ENCODE measurements at places on chromosomes 2 and 18. TPM values are rescaled to one million over a fixed set of nuclear protein-coding genes. Genes with fewer than 3 reads are reported as not detected.
A peak's percentile ranks its signal among the peaks of the same experiment; 100 is the strongest.

- DNase-seq = no peak
These were observed 81.1 kb upstream of the CD302 start for GRCh38 chr2:159879051-159879604.

DNA sequence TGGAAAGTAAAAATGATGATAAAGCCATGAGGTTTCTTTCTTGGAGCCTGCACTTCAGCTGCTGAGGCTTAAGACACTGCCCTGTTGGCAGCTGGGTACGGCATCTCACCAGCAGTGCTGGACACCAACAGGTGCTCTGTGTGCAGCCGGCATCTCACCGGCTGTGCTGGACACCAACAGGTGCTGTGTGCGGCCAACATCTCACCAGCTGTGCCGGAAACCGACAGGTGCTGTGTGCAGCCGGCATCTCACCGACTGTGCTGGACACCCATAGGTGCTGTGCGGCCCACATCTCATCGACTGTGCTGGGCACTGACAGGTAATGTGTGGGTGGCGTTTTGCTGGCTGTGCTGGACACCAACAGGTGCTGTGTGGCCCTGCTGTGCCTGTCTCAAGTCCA is 190.8 kb downstream of the TMEM18 start:
- DNase-seq = no peak

DNA sequence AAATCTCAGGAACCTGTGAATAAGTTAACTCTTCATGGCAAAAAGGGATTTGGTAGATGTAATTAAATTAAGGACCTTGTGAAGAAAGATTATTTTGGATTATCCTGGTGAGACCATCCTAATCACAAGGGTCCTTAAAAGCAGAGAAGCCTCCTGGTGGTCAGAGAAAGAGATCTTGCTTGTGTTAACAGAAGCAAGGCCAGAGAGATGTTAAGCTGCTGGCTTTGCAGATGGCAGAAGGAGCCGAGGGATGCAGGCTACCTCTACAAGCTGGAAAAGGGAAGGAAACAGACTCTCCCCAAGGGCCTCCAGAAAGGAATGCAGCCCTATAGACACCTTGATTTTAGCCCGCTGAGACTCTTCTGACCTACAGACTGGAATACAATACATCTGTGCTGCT is 197.0 kb downstream of the STK39 start:
- no peak for DNase-seq

GRCh38 chr2:181178823-181179412 is 198.5 kb downstream of the UBE2E3 start:
- DNase-seq = no peak

DNA sequence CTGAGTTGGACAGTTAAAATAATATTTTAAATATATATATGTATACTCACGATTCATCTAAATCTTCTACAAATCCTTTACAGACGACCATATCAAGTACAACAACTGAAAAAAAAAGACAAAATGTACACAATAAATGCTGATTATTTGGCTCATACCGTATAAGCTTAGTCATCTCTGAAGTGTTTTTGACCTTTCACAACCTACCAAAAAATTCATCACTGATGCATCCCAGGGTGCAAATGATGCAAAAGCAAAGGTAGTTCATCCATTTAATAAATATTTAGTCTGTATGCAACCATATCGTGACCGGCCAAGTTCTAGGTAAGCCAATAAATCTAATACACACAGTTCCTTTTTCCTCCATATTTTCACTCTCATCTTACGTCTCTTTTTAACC is 1.1 kb downstream of the TMX3 start:
- no peak for DNase-seq

GRCh38 chr2:143545949-143546255 is 416.7 kb downstream of the ARHGAP15 start:
- DNase-seq = peak; percentile 69

The IL18RAP gene
- polyA plus RNA-seq = 0.52 TPM

The RASGRP3 gene
- polyA plus RNA-seq = 25.1 TPM

The CFAP221 gene
- polyA plus RNA-seq = not detected

DNA sequence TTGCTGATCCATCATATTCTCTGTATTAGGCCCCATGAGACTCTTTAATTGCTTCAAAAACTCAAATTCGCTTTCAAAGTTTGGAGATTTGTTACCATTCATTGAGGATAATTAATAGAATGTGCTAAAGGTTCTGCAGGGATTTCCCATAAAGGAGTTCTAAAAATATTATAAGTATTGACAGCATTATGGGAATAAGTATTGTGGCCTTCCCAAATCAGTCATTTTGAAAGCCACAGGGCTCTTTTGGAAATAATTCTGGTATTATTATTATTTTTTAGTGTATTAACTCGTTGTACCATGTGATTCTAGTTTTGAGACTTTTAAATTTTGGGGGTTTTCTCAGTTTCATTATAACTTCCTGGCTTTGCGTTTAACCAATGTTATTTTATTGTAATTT is 37.1 kb downstream of the LCLAT1 start:
- no peak for DNase-seq

The IMPACT gene
- 52.8 TPM for polyA plus RNA-seq

- no peak for DNase-seq
These were observed 2.7 kb downstream of the RASGRP3 start for GRCh38 chr2:33478968-33479731.

DNA sequence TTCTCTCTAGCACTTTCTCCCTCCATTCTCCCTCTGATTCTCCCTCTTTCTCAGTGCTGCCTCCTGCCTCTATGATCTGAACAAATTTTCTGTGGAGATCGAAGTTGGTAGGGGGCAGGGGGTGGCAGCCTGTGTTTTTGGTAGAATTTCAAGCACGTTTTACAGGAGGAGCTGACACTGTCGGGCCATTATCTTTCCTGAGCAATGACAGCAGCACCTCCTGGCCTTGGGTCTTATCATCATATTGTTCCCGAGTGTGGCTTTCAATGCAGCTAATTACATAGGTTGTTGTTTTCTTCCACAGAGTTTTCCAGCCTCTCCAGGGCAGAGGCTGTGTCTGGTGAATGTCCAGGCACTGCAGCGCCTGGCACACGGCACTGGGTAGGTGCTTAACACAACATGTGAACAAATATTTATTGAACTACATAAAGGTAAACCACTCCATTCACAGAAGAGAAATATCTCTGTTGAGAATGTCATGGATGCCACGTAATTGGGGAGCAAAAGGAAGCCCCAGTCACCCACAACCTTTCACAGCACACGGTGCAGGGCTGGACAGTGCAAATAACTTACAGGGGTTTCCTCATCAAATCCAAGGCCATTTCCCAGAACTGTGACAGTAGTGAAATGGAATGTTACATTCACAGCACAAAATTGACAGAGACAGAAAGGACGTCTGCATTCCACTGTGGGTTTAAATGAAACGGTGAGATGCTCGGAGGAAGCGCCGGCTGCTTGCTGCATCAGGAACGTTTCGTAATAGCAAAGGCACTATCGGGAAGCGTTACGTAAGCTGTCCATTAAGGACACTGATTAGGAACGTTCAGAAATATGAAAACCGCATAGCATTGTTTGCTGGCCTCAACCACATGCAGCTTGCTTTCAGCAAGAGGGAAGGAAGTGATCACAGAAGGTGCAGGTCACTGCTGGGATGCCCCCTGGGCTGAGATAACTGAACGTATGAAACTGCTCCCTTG is 6.5 kb upstream of the KCNG2 start:
- peak; percentile 35 for DNase-seq

DNA sequence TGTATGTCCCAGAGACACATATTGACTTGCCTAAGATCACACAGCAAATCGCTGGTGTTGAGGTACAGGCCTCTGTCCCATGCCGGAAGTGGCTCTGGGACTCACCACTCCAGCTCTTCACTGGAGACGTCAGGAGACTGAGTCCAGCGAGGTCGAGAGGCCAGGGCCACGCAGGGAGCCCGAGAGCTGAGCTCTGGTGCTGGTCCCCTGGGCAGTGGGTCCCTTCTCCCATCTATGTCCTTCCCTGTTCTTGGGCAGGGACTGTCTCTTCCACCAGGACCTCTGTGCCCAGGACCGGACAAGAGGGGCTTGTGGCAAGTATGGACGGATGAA is 62.4 kb upstream of the TWIST2 start:
- no peak for DNase-seq

The NRBP1 gene
- polyA plus RNA-seq = 116 TPM

The KLHL14 gene
- polyA plus RNA-seq = 0.14 TPM

GRCh38 chr2:85239102-85239501 is 88.7 kb downstream of the TGOLN2 start:
- no peak for DNase-seq

- peak; percentile 81 for DNase-seq
These were observed 151.7 kb upstream of the ZNF521 start for GRCh38 chr18:25503567-25504081.

DNA sequence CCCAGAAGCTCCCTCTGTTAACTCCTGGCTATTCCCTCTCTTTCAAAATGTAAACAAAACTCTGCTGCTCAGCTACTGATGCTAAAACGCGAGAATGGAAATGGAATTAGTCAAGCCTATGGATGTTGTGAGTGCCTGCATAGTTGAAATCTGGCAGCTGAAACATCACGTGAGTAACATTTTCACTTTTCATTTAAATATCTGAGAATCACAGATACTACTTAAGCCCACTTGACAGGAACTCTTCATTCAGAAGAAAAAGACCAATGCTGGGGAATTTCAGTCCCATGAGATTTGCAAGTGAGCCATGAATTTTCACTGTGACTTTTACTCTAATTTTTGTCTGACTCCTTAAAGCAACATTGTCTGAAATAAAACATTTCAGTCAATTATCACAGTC is 215.3 kb upstream of the SESTD1 start:
- DNase-seq = no peak

Measured in muscle of arm (tissue), 14 donors.